ENCODE measurements at places on chromosomes 5 and 9. TPM values are rescaled to one million over a fixed set of nuclear protein-coding genes. Genes with fewer than 3 reads are reported as not detected.

Gene GLDC
- 0.83 TPM for total RNA-seq

Gene LECT2
- not detected for total RNA-seq

- peak; percentile 49 for DNase-seq
These were observed 124.5 kb downstream of the GDNF start for GRCh38 chr5:37715361-37715760.

DNA sequence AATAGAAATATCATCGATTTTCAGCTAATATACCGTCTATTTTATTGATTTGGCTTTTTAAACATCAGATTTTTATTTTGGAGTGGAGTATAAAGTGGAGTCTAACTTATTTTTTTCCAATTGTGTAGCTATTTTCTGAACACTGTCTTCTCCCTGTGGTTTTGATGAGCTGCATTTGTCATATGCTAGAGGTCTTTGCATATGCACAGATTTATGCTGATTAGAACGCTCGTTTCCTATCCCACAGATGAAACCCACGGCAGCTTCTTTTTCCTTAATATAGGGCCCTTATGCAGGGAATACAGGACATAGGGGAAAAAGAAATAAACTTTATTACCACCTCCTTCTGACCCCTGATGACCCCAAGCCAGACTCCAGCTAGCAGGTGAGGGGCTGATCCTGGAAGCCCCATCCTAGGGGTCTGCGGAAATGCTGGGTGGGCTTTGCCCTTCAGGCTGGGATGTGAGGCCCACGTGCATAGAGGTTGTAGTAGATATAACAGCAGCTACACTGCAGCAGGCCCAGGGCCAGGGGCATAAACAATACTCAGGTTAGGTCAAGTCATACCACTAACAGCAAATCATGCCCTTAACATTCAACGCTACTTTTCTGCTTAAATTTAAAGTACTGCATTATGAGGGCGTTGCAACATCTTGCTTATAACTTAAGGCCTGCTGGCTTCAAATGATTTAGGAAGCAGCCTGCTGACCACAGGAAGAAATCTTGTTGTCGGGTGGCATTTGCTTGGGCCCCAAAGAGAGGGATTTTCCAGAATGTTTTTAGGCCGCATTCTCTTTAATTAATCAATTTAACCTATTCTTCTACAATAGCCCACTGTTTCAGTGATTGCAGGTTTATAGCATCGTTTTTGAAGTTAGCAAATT lies 28.5 kb downstream of the MVB12B start:
- DNase-seq: no peak

GRCh38 chr5:52682492-52682891 lies 105.2 kb upstream of the ITGA1 start:
- DNase-seq: no peak
